ENCODE measurements at places on chromosomes 6 and 20. TPM values are rescaled to one million over a fixed set of nuclear protein-coding genes. Genes with fewer than 3 reads are reported as not detected.

Gene GHRH
- total RNA-seq = not detected

Gene MOXD1
- total RNA-seq = 7.5 TPM

Gene HCRTR2
- not detected for total RNA-seq

Gene ECT2L
- total RNA-seq = 0.12 TPM

Gene XKR7
- total RNA-seq = not detected

Gene C6orf15
- total RNA-seq = not detected

Gene RRAGD
- 3.5 TPM for total RNA-seq

Data from glomerular endothelial cell (primary cell).